ENCODE measurements at places on chromosomes 12 and 14.

DNA sequence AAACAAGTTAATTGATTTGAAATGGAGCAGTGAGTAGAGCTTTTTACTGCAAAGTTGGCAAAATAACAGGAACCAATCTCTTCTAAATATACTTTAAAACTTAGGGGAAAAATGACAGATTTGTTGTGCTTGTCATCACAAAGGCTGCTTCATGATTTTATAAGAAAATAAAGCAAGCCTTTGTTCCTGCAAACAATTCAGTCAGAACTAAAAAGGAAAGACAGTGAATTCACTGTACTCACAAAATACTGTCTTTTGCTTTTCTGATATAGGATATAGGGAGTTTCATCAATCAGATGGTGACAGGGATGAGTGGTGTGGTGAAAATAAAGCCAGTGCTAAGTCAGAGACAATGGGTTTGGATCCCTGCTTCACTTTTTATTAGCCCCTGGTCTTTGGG is 126.0 kb downstream of the HELB start:
- DNase-seq: no peak

- DNase-seq: no peak
Observed at GRCh38 chr12:105865886-105866285, 272.9 kb downstream of the NUAK1 start.

GRCh38 chr12:21831791-21832344 is 57.4 kb upstream of the KCNJ8 start:
- DNase-seq: no peak

- DNase-seq: no peak
Observed at GRCh38 chr12:29253906-29254625, 105.0 kb downstream of the FAR2 start.

DNA sequence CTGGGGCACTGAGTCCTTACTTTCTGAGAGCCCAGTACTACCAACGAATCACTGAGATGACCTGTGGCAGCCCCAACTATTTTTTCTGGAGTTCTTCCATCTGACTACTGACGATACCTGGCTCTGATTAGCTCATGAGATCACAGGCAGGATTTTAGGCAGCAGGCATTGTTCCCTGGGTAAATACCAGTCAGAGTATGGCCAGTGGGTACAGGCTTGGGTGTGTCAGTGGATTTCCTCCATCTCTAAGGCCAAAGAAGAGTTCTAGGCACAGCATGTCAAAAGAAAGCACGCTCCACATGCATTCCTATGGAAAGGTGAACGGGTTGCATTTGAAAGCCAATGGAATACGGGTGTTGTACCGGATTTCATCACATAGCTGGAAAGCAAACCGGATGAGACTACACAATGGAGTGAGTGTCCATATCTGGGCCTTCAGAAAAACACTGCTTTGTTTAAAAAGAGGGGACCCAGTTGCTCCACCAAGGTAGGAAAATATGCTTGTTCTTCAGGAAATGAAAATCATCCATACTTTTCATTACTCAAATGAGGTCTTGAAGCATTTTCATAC is 55.0 kb downstream of the PAX9 start:
- DNase-seq: no peak

GRCh38 chr14:72094844-72095582 is 162.8 kb downstream of the RGS6 start:
- no peak for DNase-seq

DNA sequence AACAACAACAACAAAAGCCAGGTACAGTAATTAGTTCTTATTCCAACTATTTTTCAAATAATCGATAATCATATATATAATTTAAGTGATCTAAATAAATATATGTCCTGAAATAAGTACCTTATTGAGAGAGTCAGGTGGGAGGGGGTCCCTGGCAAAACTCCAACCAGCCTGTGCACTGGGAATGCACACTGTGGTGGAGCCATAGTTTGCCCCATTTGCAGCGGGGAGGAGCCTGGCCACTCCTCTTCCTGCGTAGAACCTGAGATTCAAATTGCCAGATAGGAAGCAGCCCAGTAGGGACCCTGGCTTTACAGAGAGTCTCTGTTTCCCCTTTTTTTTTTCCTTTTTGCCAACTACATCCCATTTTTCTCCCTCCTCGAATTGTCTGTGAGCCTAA is 26.4 kb downstream of the CPNE8 start:
- DNase-seq: no peak

Data from stimulated activated CD4-positive, alpha-beta T cell treated with anti-CD3 and anti-CD28 coated beads, Interleukin-12 subunit alpha, Interleukin-12 subunit beta, amount 100 ng/mL, for 24 hours (primary cell).